ENCODE measurements at places on chromosomes 11 and 22. TPM values are rescaled to one million over a fixed set of nuclear protein-coding genes. Genes with fewer than 3 reads are reported as not detected.
A peak's percentile ranks its signal among the peaks of the same experiment; 100 is the strongest.

The RHOD gene
- total RNA-seq: 20.6 TPM

The TIMP3 gene
- 3.2 TPM for total RNA-seq

The APOA4 gene
- total RNA-seq: not detected

The OR10D3 gene
- not detected for total RNA-seq

The APOBEC3F gene
- total RNA-seq: 25.3 TPM

The TTC9C gene
- 35.5 TPM for total RNA-seq

The SYT13 gene
- 24.5 TPM for total RNA-seq

The CST6 gene
- total RNA-seq: not detected

The DGKZ gene
- total RNA-seq: 55.1 TPM

The TCN2 gene
- 22.9 TPM for total RNA-seq

- no peak overlapping the region for H3K27ac ChIP-seq
- no peaks in the 10 kb centered on the region for H3K4me1 ChIP-seq
- H3K27me3 ChIP-seq: no peaks in the 10 kb centered on the region
- H3K36me3 ChIP-seq: no peaks in the 10 kb centered on the region
- no peak for DNase-seq
These were observed 63.7 kb upstream of the EED start for GRCh38 chr11:86180851-86181250.

DNA sequence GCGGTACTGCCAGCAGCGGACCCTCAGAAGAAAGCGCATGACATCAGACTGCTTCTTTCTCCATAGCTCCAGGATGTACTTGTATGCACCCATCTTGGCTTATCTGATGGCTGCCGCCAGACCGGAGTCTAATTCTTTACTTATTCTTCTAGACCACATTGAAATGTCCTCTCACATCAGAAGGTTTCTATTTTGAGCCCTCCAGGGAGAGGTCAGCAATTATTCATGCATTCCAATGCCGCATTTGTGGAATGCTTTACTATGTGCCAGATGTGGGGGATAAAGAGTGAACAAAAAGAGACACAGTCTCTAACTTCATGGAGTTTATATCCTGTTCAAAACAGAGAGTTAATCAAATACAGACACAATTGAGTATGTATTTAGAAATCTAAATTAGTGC is 230.1 kb downstream of the MIAT start:
- no peaks in the 10 kb centered on the region for H3K4me1 ChIP-seq
- H3K27me3 ChIP-seq: peaks cover 12% of the 10 kb centered on the region
- DNase-seq: no peak
- no peaks in the 10 kb centered on the region for H3K36me3 ChIP-seq

- no peak for DNase-seq
- H3K27me3 ChIP-seq: no peaks in the 10 kb centered on the region
- peaks cover 2% of the 10 kb centered on the region for H3K36me3 ChIP-seq
- H3K27ac ChIP-seq: no peak overlapping the region
- peaks cover 2% of the 10 kb centered on the region for H3K4me1 ChIP-seq
These were observed 7.9 kb downstream of the ASPHD2 start for GRCh38 chr22:26436903-26437515.

DNA sequence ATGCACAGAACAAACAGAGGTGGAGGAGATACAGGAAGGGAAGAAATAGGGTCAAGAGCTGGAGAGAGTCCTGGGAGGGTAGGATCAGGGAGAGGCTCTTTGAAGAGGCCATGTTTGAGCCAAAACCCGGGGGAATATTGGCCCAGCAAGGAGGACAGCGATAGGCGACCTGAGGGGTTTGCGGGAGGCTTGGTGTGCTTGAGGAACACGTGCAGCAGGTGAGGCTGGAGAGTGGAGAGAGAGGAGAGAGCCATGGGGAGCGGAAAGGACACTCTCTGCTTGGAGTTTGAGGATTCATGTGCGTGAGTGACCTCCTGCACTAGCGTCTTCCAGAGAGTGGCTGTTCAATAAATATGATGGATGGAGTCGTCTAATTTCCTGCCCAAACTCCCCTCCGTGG is 4.7 kb upstream of the B3GAT1 start:
- H3K4me3 ChIP-seq: no peak overlapping the region
- no peak overlapping the region for H3K27ac ChIP-seq
- no peak for DNase-seq
- H3K4me1 ChIP-seq: no peaks in the 10 kb centered on the region
- no peaks in the 10 kb centered on the region for H3K36me3 ChIP-seq

DNA sequence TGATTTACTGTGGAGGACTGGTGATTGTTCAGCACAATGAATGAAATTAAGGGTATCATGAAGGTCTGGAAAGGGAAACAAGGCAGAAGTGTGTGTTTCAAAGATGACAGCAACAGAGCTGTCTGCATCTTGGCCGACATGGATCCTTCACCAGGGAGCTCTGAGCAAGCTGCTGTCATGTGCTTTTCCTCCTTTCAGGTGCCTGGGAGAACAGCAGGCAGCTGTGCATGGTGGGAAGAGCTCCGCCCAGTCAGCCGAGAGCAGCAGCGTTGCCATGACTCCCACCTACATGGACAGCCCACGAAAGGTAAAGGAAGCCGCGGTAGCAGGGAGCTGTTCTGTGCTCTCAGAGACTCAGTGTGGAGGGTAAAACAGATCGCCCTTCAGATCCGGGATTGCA is 87.1 kb upstream of the YWHAH start:
- peak; percentile 29 for DNase-seq
- H3K4me3 ChIP-seq: no peak overlapping the region
- peaks cover 6% of the 10 kb centered on the region for H3K4me1 ChIP-seq
- H3K36me3 ChIP-seq: peaks cover 2% of the 10 kb centered on the region
- H3K27me3 ChIP-seq: no peaks in the 10 kb centered on the region

DNA sequence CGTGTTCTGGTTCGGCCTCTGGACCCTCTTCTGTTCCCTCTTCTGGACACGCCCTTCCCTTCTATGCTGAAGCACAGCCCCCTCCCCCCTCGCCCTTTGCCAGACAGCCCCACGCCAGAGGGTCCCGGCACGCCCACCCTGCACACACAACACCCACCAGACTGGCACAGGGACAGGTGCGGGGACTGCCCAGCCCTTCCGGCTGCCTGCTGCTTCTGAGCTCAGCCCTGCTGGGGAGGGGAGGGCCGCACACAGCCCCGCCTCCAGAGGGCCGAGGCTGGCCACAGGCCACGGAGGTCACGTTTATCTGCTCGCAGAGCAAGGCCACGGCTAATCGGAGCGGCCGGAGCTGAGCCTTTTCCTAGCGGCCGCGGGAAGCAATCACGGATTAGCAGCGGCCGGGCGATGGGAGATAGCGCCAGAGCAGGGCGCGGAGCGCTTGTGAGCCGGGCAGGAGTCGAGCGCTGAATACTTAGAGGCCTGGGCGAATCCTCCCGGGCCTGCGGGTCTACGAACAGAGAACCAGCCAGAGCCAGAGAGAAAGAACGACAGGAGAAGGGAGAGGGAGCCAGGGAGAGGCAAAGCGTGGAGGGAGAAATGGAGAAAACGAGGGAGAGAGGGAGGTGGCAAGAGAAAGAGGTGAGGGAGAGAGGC is 21.5 kb downstream of the OTUB1 start:
- peaks cover 38% of the 10 kb centered on the region for H3K27me3 ChIP-seq
- H3K4me3 ChIP-seq: peak overlapping the region; percentile 25
- DNase-seq: peak; percentile 64
- H3K27ac ChIP-seq: peak overlapping the region; percentile 8
- peaks cover 21% of the 10 kb centered on the region for H3K4me1 ChIP-seq
- peaks cover 4% of the 10 kb centered on the region for H3K36me3 ChIP-seq

DNA sequence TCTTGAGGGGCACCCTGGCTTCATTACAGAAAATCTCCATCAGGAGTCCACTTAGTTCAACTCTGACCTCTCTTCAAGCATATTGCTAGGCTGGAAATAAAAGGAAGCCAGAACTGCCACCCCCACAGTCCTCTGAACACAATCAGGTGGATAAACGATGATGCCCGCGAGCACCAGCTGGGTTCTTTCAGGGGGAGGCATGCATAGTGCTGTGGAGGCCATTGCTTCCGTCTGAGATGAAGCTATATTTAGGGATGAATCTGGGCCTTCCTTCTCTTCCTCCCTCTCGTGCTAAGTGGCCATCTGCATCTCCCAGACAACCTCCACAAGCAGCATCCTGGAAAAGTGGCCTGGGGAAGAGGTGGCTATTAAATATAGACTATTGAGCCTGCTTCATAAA is 3.9 kb upstream of the MICAL2 start:
- peaks cover 61% of the 10 kb centered on the region for H3K27me3 ChIP-seq
- H3K27ac ChIP-seq: no peak overlapping the region
- no peaks in the 10 kb centered on the region for H3K36me3 ChIP-seq
- H3K4me1 ChIP-seq: peaks cover 7% of the 10 kb centered on the region
- H3K4me3 ChIP-seq: no peak overlapping the region
- DNase-seq: no peak

DNA sequence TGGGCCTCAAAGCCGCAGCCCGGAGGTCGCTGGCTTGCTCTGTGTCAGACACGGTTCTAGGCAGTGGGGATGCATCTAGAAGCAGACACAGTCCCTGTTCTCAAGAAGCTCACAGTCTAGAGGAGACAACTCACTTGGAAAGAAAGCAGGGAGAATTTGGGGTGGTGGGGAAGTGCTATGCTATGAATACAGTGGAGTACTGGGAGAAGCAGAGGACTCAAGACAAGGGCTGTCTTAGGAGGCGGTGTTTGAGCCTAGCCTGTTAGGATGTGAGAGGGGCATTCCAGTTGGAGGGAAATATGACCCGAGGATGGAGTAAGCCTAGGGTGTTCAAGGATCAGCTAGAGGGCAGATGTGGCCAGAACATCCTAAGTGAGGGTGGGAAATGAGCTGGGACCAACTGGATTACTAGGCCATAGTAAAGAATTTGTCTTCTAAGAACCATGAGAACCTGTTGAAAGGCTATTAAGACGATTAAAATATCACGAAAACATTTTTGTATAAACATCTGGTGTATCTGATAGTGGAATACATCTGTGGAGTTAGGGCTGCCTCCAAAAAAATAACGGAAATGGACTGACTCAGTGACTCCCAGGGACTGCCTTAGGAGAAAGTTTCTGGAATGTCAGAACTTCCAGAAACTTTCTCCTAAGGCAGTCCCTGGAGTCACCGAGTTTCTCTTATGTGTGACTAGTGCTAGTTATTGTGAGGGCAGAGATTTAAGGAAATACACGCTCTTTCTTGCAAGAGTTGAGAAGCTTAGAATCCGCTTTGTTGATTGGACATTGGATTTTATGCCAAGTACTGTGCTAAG is 1.1 kb upstream of the PITPNB start:
- DNase-seq: no peak
- peaks cover 20% of the 10 kb centered on the region for H3K4me1 ChIP-seq
- H3K27me3 ChIP-seq: no peaks in the 10 kb centered on the region
- H3K36me3 ChIP-seq: peaks cover 7% of the 10 kb centered on the region
- H3K27ac ChIP-seq: peak overlapping the region; percentile 99
- peak overlapping the region; percentile 97 for H3K4me3 ChIP-seq

DNA sequence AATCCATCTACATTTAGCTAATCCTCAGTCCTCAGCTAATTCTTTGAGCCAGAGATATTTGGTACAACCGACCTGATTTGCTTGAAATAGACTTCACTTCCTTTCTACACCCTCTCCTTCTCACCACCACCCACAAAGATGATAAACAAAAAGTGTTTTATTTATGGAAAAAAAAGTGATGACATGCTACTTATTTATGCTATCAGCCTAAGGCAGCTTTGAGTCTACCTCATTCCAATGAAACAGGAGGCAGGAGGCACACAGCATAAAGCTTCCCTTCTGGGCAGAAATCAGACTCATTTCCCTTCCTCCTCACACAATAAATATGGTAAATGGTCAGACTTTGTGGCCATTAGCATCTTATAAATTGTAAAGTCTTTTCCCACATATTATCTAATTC is 325.7 kb downstream of the SOX6 start:
- no peak for DNase-seq
- no peak overlapping the region for H3K27ac ChIP-seq
- H3K27me3 ChIP-seq: peaks cover 3% of the 10 kb centered on the region
- no peak overlapping the region for H3K4me3 ChIP-seq

DNA sequence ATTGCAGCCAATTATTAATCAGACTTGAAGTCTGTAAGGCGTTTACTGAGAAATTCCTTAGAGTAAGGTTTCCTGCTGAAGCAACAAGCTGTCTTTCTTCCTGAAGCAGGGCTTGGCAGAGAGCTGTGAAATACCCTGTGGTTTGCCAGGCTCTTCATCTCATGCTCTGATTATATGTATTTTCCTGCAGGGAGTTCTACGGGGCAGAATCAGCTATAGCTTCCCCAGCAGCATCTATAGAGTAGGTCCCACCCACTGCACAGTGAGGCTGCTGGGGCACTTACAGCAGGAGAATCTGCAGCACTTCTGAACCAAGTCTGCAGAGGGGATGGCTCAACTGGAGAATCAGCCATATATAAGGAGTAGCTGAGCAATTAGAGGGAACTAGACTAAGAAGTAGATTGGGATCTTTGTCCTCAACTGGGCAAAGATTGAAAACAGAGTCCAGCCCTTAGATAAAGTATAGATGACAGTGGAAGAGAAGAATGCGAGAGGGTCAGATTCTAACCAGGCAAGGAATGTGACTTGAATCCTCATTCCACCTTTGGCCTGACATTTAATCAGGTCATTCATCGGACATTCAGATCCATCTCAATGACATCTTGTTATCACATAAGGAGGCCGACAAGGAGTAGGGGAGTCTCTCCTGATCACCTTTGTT is 37.6 kb downstream of the CNTF start:
- H3K27me3 ChIP-seq: no peaks in the 10 kb centered on the region
- peak overlapping the region; percentile 81 for H3K27ac ChIP-seq
- H3K4me1 ChIP-seq: peaks cover 7% of the 10 kb centered on the region
- peaks cover 1% of the 10 kb centered on the region for H3K36me3 ChIP-seq
- DNase-seq: no peak
